Left ventricle myocardium inferior (tissue), 1 donor: ENCODE measurements at places on chromosomes 4 and X.
A peak's percentile ranks its signal among the peaks of the same experiment; 100 is the strongest.

- DNase-seq, result no peak
Observed at GRCh38 chr4:176967586-176967985, 174.9 kb upstream of the VEGFC start.

DNA sequence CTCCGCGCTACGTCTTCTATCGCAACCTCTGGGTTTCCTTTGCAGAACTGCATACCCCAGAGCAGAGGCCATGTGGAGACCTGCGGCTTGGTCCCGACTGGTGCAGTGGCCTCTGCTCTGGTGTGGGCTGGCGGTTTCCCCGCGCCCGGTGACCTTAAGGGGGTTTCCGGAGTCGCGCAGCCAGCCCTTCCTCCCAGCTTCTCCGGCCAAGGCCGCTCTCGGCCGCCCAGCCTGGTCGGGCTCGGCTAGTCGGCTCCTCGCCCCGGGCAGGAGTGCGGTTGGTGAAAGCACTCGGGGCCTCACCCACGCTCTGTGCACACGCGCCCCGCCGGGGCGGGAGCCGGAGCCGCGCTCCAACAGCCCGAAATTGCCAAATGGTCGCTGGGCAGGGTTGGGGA, 84.9 kb downstream of the BCOR start:
- peak; percentile 46 for DNase-seq

DNA sequence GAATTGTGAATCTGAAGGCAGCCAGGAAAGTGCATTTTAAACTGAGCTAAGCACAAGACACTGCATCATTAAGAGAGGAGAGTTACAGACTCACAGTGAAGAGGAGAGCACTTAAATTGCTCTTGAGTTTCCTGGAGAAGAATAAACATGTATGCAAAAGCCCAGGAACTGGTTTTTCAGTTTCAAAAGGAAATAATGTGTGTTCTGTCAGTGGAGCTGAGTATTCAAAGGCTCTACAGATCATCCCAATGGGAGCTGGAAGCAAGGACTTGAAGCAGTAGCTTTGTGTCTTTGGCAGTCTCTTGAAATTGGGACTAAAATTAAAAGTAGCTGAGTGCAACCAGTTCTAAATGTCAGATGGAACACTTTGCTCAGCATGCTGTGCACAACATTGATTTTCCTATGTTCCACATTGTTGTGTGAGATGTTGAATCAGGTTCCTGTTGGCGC, 147.5 kb upstream of the ANK2 start:
- no peak for DNase-seq

- DNase-seq, result no peak
Observed at GRCh38 chrX:7218321-7219152, 70.6 kb upstream of the PUDP start.
